Posterior cingulate gyrus (tissue), 11 donors: ENCODE measurements at places on chromosomes 2 and 18.

- no peak for DNase-seq
These were observed 568.5 kb downstream of the TSN start for GRCh38 chr2:122323927-122324326.

DNA sequence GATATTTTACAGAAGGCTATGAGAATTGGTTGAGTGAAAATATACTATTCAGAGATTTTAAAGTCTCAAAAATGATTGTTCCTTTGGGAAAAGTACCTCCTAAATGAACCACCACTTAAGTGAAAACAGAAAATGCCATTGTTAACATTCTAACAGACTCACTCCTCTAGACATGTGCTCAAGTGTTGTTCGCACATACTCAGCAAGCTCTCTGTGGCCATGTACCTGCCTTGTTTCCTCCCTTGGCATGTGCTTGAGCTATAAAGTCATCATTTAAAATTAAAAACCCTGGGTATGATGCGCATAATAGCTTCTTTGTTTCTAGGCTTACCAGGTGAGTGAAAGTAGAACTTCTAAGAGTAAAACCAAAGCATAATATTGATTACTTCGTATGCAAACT is 343.2 kb upstream of the VRK2 start:
- DNase-seq, result no peak

DNA sequence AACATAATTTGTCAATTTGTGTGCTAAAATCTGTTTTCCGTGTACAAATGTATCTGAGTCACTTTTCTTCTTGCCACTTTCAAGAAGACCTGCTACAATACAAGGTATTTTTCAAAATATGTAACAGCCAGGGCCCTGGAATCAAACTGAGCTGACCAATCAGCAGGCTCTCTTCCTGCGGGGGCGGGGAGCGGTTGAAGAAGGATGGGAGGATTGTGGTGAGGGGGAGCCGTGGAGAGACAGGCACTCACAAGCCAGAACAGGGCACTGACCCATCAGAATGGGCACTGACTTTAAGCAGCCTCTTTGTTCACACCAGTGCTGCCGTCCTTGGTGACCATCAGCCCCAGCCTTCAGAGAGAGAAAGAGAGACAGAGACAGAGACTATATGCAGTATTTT is 40.6 kb upstream of the CCNYL1 start:
- DNase-seq, result peak; percentile 22

GRCh38 chr2:148102641-148103040 is 81.8 kb downstream of the MBD5 start:
- DNase-seq, result no peak

- DNase-seq, result no peak
These were observed 163.3 kb upstream of the NABP1 start for GRCh38 chr2:191514613-191515012.

GRCh38 chr2:207813221-207813916 is 43.7 kb upstream of the FZD5 start:
- peak; percentile 61 for DNase-seq

DNA sequence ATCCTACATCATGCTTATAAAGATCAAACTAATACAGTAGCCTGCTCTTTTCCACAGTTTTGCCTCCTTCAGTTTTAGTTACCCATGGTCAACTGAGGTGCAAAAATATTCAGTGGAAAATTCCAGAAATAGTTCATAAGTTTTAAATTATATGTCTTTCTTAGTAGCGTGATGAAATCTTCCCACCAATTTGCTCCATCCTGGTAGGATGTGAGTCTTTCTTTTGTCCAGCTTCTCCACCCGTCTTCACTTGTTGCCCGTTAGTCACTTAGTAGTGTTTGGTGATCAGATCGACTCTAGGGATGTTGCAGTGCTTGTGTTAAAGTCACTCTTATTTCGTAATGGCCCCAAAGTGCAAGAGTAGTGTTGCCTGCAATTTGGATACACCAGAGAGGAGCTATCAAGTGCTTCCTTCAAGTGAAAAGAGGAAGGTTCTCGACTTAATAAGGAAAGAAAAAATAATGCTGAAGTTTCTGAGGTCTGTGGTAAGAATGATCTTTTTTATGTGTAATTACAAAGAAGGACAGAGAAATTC is 57.0 kb downstream of the CEP192 start:
- no peak for DNase-seq

GRCh38 chr2:8850845-8851487 is 13.6 kb upstream of the KIDINS220 start:
- no peak for DNase-seq

DNA sequence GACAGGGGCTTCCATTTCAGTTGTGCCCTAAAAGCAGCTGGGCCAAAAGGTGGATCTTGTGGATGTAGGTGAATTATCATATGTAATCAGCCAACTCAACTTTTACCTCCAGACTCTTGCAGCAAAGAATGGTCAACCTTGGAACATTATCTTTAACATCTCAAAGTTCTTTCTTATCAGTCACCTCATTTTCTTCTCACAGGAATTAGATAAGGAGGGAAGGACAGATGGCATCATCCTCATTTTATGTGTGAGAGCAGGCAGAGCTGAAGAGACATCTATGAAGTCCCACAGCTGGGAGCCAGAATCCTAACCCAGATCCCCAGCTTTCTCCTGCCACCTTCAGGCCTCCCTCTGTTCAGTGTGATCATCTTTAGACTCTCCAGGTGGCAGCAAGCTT is 182.1 kb downstream of the MGAT5 start:
- no peak for DNase-seq

DNA sequence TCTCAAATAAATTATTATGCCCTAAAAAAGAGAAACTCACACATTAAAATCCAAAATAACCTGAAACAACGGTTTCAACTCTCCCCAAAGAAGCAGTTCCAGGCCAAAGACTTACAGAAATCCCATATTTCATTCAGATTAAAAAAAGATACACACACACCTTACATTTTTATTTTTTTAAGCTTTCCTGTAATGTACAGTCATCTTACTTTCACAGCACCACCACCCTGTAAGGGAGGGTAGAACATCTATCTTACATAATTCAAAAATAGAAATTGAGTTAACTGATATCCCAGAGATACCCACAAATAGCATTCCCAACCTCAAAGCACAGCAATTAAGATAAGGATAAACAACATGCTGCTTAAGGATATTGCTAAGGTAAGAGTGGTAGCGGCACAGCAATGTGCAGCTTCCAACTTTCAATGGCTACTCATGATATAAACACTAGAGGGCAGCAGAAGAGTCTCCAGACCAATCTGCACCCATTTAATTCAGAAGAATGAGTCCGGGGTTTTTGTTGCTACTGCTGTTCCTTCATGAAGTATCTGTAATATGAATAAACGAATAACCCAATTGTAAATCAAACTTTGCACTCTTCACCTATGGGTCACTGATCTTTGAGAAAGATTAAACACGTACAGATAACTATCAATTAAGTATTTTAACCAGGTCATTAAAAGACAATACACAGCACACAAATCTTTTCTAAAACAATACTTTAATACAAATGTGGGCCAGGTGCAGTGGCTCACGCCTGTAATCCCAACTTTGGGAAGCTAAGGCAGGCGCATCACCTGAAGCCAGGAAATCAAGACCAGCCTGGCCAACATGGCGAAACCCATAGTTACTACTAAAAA is 11.3 kb downstream of the GFPT1 start:
- DNase-seq, result no peak

DNA sequence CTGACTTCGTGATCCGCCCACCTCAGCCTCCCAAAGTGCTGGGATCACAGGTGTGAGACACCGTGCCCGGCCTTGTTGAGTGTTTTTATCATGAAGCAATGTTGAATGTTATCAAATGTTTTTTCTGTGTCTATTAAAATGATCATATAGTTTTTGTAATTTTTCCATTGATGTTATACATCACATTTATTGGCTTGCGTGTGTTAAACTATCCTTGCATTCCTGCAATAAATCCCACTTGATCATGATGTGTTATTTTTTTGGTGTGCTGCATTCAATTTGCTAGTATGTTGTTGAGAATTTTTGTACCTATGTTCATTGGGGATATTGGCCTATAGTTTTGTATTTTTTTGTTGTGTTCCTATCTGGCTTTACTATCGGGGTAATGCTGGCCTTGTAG is 113.1 kb upstream of the PARD3B start:
- DNase-seq, result no peak

DNA sequence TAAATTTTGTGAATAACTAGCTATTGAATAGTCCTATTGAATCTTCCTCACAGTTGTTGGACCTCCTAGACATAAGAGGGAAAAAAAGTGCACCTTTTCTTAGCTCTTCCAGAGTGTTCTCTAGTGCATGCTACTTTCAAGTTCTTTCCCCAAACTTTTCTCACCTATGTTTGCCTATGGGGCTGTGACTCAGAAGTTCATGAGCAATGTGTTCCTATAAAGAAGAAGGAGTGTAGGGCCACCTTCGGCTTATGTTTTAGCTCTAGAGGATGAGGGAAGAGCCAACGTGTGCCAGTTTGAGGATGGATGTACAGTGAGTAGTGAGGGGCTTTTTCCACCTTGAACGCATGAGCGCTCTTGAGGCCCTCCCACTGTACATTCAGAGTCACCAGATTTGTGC is 27.0 kb upstream of the HNMT start:
- no peak for DNase-seq

GRCh38 chr2:31969178-31969577 is 41.6 kb downstream of the MEMO1 start:
- DNase-seq, result no peak

GRCh38 chr2:58051445-58051844 is 4.8 kb downstream of the VRK2 start:
- no peak for DNase-seq

- DNase-seq, result no peak
These were observed 7.1 kb downstream of the CASP8 start for GRCh38 chr2:201267278-201268030.
